ENCODE measurements at places on chromosomes 2 and 18. TPM values are rescaled to one million over a fixed set of nuclear protein-coding genes. Genes with fewer than 3 reads are reported as not detected.

- no peak for DNase-seq
These were observed 75.5 kb upstream of the KLF7 start for GRCh38 chr2:207241198-207241597.

GRCh38 chr2:205723179-205723578, 40.9 kb downstream of the NRP2 start:
- no peak for DNase-seq

GRCh38 chr2:105867587-105867986, 122.9 kb downstream of the NCK2 start:
- DNase-seq: no peak

GRCh38 chr2:173884025-173884802, 81.0 kb downstream of the SP3 start:
- no peak for DNase-seq

GRCh38 chr2:43557196-43557595, 38.6 kb downstream of the THADA start:
- no peak for DNase-seq

DNA sequence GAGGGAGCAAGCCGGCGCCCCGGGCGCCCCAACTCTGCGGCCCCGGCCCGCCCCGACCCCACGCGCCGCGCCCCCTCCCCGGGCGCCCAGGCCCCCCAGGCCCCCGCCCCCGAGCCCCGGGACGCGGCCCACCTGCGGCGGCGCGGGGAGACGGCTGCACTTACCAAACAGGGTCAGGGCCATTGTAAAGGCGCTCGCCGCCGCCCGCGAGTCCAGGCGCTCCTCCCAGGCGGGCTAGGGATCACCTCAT, 526 bp downstream of the CHN1 start:
- no peak for DNase-seq

- no peak for DNase-seq
These were observed 171.2 kb upstream of the MYO3B start for GRCh38 chr2:170006587-170007325.

DNA sequence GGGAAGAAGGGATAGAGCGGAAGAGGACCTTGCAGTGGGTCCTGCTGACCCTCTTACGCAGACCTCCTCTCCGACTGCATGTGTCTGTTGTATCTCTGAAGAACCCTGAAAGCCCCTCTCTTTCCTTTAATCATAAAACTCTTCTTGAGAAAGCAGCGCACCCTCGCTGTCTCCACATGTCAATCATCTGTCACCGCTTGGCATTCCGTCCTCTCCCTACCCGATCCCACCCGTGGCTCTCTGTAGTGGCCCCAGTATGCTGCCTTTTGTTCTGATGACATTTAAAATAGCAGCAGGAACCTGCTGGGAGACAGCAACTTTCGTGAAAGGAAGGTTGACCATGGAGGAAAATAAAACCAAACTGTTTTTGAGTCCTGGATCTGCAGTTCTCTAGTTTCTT, 582.9 kb upstream of the SALL3 start:
- DNase-seq: no peak

DNA sequence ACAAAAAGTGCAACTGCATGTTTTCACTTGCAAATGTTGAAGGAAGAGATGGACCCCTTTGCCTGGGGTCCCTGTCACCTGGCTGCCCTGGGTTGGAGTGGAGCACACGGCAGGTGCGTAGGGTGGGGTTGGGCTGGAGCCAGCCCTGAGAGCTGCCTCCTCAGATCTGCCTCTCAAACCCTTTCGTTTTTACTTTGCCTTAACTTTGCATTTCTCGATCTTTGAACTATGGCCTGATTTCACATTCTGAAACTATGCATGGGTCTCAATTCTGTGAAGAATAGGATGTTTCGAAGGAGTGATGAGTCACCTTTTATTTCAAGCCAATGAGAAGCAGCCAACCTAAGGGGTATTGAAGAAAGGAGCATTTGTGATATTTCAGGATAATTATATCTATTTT, 132.8 kb downstream of the ACOXL start:
- DNase-seq: peak; percentile 85

GRCh38 chr2:29335396-29335795, 220.2 kb downstream of the CLIP4 start:
- DNase-seq: no peak

DNA sequence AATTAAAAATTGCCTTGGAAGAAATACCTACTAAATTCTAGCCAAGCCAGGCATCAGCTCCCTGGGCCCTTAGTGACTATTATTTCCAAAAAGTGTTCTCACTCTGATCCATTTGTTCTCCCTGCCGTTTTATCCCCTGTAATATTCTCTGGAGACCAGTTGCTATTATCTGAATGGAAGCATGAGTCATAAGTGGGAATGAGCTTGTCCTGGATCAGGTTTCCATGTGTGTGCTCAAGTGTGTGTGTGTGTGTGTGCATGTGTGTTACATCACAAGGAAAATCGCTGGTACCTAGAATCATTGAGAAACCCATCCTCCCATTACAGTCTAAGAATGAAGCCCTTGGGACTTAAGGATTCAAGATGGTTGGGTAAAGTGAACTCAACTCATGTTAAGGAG, 130.3 kb upstream of the CXCR4 start:
- no peak for DNase-seq

GRCh38 chr2:177728920-177729319, 336.3 kb downstream of the AGPS start:
- DNase-seq: no peak

DNA sequence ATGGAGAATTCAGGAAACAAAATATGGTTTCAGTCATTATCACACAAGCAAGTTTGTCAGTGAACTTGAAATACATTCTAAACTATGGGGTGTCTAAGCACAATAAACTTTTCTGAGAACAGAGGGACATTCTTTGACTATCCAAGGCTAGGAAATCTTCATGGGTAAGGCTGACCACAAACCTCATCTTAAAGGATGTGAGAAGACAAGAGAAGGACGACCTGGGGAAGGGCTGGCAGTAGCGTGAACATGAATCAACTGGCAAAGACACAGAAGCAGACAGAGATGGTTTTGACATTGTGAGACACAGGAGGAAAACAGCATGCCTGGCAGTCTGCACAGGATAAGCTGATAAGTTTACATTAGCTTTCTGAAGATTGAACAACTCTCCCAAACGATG, 752.4 kb upstream of the SLC8A1 start:
- no peak for DNase-seq

SUMO1 gene
- 284 TPM for polyA plus RNA-seq

SPAST gene
- 9.1 TPM for polyA plus RNA-seq

G6PC2 gene
- polyA plus RNA-seq: not detected

SERPINB4 gene
- polyA plus RNA-seq: not detected

SP3 gene
- 36.2 TPM for polyA plus RNA-seq

DTNB gene
- 18.2 TPM for polyA plus RNA-seq

DSG1 gene
- polyA plus RNA-seq: 3.5 TPM
